ENCODE measurements at places on chromosomes 5 and 9.

DNA sequence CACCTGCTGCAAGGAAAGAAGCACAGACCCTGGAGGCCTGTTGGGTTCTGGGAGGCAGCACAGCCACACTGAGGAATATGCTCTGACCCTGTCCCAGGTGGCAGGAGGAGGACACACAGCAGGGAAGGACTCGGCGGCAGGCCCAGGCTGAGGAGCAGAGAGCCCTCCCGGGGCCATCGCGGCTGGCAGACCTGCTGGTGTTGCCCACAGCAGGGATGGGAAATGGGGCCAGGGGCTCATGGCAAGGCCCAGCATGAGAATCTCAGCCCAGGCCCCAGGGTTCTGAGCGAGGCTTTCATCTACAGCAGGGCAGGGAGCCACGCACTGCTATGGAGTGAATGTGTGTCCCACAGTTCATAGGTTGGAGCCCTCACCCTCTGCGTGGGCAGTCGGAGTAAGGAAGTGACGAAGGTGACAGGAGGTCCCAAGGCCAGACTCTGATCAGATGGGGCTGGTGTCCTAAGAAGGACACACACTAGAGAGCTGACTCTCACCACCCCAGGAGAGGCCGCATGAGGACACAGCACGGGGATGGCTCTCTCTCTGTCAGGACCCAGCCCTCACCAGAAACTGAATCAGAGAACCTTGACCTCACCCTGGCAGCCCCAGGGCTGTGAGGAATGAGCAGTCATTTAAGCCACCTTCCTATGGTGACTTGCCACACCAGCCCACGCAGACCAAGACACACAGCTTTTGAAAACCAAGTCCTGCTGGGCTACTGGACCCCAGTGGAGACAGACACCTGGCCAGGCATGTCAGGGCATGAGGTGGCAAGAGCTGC, 10.3 kb upstream of the GPSM1 start:
- ATAC-seq: no peak

DNA sequence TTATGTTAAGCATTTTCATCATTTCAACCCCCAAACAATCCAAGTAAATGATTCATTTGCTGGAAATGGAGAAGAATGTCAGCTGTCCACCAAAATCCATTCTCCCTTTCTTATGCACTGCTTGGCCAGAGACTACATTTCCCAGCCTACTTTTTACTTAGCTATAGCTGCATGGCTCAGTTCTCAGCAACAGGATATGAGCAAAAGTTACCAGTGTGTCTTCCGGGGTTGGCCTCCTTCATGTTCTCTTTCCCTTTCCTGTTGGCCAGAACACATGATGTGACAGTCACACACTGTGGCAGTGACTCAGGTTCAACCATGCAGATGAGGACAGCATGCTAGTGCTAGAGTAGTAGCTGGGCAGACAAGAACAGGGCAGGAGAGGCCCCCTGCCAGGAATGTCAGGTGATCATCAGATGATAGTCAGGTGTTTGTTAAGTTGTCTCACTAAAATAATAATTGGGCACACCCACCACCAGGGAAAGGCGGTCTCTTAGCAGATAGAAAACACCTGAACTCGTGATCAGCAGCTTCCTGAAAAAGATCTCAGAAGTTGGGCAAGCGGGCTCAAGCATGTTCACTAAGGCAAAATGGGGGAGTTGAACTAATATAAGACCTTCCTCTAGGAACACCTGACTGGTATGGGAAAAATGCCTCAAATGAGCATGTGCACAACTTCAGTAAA, 12.2 kb downstream of the GPR150 start:
- peak; percentile 100 for ATAC-seq

DNA sequence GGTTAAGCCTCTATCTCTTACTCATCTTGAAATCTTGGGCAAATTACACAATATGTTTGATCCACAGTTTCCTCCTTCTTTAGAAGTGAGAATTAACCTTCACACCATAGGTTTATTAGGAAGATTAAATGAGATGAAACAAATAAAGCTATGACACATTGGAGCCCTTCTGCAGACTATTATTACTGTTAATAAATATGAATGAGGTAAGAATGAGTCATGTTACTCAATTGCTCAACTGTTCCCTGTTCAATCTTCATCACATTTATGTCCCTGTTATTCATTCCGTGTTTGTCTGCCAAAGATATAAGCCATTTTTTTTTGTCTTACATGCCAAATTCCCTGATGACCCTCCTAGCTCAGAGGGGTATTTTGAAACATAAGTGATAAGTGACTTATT, 52.1 kb upstream of the PAPPA start:
- ATAC-seq: no peak

GRCh38 chr9:98922721-98923435, 20.8 kb upstream of the COL15A1 start:
- no peak for ATAC-seq

GRCh38 chr5:53330491-53330890, 149.9 kb upstream of the FST start:
- ATAC-seq: no peak

- no peak for ATAC-seq
Measured at GRCh38 chr5:161306351-161306995, 240.1 kb downstream of the GABRB2 start.

DNA sequence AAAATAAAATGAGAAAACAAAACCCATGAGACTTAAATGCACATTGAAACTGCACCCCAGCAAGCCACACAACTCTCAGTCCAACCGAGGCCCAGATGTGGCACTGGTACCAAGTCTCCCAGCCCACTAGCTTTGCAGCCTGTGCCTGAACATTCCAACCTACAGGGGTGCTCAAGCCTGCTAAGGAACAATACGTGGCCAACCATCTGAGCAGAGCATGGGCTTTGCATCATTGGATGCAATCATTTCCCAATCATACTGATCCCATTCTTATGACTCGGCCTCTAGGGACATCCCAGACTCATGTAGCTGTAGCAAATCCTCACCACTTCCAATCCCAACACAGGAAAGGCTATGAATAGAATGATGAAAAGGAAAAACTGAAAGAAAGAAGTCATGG, 297.2 kb downstream of the SPOCK1 start:
- ATAC-seq: no peak

DNA sequence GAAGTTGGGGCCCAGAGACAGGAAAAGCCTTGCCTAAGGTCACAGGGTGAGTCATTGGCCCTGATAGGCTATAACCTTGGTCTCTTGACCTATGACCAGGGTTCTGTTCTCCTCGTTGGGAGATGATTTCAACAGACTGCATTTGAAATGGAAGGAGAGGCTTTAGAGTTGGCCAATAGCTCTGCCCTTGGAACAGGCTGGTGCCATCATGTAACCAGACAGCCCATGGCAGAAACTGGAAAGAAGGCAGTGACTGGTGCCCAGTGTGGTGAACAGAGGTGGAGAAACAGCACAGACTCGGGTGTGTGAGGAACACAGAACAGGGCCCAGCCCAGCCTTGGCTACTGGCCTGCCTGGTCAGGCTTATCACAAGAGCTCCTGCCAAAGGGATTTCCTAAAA, 109.8 kb upstream of the SLC25A48 start:
- ATAC-seq: no peak

GRCh38 chr5:24750355-24750754, 105.6 kb upstream of the CDH10 start:
- no peak for ATAC-seq

DNA sequence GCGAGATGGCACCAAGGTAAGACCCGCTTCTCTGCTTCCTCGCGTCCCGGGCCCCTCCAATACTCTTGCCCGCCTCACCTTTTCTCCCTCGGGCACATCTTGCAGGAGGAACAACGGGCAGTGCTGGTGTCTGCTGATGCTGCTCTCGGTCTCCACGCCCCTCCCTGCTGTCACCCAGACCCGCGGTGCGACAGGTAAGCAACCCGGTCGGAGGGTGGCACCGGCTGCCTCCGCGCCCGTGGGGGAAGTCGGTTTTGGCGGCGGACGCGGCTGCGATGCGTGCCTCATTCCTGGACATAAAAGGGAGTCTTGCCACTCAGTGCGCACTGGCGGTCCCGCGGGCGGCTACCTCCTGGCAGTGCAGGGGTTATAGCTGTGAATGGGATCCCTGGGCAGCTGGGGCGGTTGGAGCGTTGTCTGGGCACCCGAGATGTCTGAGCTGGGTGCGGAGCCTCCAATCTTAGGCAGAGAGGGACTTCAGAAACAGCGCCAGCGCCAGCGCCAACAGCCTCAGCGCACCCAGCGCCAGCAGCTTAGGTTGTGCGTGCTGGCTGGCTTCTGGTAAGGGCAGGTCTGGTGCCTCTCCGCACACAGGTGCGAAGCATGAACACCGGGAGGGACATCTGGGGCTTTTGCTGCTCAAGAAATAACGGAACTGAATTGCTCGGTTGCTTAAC, 488 bp downstream of the COL15A1 start:
- ATAC-seq: no peak

- no peak for ATAC-seq
Measured at GRCh38 chr9:78856781-78857180, 559.9 kb downstream of the PSAT1 start.

DNA sequence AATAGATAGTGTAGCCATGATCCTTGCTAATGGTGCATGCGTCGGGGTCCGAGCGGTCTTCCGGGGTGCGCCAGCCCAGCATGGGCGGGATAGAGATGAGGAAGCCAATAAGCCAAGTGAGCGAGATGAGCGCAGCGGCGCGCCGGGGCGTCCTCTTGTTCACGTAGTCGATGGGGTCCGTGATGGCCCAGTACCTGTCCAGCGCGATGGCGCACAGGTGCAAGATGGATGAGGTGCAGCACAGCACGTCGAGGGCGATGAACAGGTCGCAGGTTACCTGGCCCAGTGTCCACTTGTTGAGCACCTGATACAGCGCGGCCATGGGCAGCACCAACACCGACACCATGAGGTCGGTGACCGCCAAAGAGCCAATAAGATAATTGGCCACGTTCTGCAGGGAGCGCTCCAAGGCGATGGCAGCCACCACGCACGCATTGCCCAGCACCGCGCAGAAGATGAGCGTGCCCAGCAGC, 1.1 kb downstream of the HTR1A start:
- ATAC-seq: no peak

DNA sequence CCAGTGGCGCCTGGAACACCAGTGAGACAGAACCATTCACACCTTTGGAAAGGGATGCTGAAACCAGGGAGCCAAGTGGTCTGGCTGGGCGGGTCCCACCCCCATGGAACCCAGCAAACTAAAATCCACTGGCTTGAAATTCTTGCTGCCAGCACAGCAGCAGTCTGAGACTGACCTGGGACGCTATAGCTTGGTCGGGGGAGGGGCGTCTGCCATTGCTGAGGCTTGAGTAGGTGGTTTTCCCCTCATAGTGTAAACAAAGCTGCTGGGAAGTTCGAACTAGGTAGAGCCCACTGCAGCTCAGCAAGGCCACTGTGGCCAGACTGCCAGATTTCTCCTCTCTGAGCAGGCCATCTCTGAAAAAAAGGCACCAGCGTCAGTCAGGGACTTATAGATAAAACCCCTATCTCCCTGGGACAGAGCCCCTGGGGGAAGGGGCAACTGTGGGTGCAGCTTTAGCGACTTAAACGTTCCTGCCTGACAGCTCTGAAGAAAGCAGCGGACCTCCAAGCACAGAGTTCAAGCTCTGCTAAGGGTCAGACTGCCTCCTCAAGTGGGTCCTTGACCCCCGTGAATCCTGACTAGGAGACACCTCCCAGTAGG, 42.0 kb upstream of the FKTN start:
- ATAC-seq: no peak

GRCh38 chr5:80182809-80183580, 72.9 kb downstream of the SERINC5 start:
- peak; percentile 37 for ATAC-seq

DNA sequence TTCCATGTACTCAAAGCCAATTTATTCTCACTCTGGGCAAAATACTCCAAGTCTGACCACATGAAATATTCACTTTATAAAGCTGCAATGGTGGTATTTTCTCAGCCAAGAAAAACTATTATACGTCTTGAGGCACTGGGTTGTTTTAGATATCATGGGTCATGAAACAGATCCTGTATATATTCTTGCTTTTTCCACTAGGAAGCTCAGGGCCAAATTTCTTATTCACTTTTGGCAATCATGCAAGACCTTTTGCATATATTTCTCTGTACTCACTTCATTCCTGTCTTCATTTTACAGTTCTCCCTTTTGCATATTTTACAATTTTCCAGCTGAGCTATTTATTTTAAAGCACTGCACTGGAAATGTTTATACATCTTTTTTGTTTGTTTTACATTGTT, 49.8 kb downstream of the GABBR2 start:
- no peak for ATAC-seq

DNA sequence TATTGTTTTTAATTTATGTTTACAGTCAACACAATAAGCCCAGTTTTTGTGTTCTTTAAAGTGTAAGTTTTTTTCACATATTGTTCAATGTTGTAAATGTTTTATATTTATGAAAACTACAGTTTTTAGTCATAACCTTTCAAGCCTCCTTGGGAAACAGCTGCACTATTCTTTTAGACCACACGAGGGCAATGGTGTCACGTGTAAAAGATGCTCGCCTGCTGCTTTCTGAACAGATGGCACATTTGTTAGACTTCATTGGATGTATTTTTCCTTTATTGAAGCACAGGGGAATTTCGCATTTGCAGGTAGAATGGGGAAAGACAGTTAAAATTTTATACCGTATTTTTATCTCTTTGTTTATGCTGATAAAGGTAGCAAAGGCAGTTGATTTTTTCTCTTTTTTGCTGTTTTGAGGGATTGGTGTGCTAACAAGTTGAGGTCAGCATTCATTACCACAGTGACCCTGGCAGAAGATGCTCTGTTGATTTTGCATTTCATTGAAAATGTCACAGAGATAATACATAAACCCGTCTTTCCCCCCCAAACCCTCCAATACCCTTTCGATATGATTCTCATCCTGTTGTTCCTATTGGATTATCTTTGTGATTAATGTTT, 59.0 kb downstream of the MAT2B start:
- ATAC-seq: no peak

GRCh38 chr9:86674487-86674886, 272.8 kb downstream of the GAS1 start:
- no peak for ATAC-seq

GRCh38 chr5:66597183-66597757, 1.1 kb downstream of the MAST4 start:
- no peak for ATAC-seq

GRCh38 chr5:125152461-125153189, 406.2 kb upstream of the ZNF608 start:
- ATAC-seq: no peak

GRCh38 chr5:50658246-50658645, 8.2 kb upstream of the PARP8 start:
- ATAC-seq: no peak

- ATAC-seq: no peak
Measured at GRCh38 chr9:4207881-4208615, 91.8 kb downstream of the GLIS3 start.

- no peak for ATAC-seq
Measured at GRCh38 chr5:96226941-96227552, 206.0 kb downstream of the PCSK1 start.

DNA sequence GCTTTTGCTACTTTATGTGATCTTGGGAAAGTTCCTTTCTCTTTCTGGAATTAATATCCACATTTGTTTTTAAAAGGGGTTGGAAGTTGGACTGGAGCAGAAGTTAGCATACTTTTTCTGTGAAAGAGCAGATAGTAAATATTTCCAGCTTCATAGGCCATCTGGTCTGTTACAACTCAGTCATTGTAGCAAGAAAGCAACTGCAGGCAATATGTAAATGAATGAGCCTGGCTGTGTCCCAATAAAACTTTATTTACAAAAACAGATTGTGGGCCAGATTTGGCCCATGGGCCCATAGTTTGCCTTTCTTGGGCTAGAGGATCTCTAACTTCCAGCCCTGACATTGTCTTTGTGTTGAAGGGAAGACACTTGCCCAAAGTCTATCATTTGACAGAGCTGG, 104.4 kb downstream of the ACTL7B start:
- ATAC-seq: no peak
